ENCODE measurements at places on chromosomes 11 and 22.

GRCh38 chr22:50693462-50693861 lies 20.8 kb downstream of the SHANK3 start:
- no peak for DNase-seq

DNA sequence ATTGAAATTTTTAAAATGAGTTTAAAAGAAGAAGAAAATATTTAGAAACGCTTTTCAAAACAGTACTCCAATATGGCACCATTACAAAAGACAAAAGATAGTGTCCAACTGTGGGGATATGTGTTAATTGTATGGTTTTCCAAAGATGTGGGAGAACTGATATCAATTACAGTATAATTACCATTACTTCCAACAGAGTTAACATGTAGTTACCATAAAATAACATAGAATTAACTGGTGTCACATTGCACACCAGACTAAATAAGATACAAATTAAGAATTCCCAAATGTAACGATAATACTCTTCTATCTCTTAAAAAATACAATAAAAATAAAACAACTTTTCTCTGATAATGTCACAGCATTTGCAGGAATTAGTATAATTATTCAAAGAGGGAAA lies 329.5 kb downstream of the SOX6 start:
- no peak for DNase-seq

DNA sequence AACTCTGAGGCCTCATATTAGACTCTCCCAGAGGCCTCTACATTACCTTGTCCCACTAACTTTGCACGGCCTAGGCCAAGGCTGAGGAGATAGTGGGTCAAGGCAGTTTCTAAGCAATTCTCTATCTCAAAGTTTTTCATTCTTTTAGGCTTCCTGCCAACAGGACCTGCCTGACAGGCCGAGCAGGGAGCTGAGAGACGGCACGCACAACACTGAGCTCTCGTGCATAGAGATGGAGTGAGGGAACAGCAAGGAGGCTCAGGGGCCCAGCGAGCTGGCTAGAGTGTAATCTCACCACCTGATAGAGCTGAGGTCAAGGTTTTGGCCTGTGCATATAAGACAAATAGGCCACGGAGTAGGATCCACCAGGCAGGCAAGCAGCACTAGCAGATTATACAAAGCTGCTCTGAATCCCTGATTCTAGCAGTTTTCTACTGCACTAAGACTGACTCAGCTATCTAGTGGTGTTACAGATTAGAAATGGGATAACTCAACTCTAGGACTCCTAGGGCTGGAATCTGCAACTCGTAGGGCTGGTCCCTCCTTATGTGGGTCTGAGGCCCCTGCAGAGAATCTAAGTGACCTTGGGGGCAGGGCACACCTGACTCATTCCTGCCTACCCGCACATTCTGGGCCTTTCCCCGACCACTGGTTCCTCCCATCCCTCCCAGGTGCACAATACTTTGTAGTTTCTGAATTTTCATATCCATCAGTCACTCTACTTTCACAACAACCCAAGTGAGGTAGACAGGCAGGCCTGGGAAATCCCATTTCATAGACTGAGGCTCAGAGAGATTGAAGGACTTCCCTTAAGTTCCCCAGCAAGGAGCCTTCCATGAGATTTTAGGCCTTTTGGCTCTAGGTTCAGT lies 1.7 kb downstream of the CYB5R2 start:
- DNase-seq, result no peak

DNA sequence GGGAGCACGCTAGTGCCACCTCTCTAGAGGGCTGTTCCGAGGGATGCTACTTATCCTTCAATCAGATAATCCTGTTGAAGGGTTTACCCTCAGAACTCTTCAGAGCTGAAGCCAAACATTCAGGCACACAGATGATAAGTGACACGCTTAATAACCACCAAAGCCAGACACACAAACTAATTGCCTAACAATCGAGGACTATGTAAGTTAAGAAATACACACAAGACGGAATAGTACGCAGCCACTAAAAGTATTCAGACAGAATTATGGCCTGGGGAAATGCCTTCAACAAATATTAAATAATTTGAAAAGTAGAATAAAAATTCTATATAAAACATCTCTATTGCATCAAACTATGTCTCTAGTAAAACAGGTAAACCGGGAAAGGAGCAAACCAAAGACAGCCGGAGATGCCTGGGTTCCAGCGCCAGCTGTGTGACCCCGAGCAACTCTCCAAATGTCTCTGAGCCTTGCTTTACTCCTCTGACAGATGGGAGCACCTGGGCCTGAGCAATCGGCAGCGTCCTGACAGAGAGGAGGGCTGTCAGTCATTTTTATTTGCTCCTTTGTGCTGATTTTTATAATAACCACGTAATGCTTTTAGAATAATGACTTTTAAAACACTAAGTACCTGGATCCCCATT lies 11.3 kb downstream of the LRFN4 start:
- no peak for DNase-seq

GRCh38 chr11:9765320-9766101 lies 101.6 kb downstream of the SWAP70 start:
- no peak for DNase-seq

GRCh38 chr11:130458410-130458729 lies 9.9 kb downstream of the ADAMTS15 start:
- no peak for DNase-seq

- no peak for DNase-seq
Measured at GRCh38 chr22:17375914-17376614, 6.8 kb downstream of the CECR2 start.

DNA sequence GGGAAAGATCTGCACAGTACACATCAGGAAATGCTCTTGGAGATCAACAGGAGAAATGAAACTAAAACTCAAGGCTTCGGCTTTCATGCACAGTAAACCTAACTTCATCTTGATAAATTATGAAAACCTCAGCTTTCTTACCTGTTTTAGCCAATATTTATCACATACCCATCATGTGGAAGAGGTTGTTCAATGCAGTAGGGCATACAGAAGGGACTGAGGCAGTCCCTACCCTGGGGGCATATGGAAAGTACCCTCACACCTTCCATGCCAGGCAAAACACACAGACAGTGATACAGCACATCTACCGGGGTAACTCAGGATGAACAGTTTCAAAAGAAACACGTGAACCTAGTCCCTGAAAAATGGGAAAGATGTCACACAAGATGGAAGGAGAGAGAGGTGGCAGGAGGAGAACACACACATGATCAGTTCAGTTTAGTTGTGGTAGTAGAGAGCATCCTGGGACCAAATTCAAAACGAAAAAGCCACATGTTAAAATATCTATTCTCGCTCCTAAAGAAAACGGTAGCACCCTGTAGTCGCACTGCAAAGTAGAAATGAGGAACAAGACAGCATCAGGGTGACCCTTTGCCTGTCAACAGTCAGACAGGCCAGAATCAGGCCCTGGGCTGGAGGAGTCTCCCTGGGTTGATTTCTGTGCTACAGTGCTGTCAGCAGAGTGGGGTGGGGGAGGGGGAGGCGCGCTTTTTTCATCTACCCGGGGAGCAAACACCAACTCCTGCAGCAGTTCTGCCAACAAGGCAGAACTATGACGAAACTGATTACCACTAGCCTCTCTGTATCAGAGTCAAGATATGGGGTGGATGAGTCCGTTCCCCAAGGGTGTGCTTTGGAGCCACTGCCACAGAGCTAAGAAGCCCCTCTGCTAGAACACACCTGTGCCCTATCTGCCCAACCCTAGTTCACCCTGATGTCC lies 1.3 kb downstream of the HIRA start:
- DNase-seq, result no peak

DNA sequence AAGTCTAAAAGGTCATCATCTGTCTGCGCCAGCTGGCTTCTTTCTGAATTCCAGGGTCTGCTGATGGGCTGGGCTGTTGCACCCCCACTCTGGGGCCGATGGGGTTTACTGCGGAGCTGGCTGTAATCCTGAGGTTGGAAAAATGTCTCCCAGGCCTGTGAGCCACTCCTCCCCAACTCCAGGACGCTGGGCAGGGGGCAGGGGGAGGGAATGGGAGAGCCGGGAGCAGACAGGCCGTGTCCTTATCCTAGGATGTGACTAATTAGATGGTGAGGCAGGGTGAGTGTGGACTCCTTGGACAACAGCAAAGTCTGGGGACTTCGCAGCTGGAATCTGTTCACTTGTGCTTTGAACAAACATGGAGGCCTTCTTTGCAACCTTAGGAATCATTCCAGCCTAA lies 48.7 kb downstream of the LRRC32 start:
- DNase-seq, result no peak

- DNase-seq, result no peak
Measured at GRCh38 chr22:50060441-50061140, 2.5 kb upstream of the TTLL8 start.

- DNase-seq, result no peak
Measured at GRCh38 chr11:124825876-124826275, 25.7 kb upstream of the MSANTD2 start.

GRCh38 chr22:28232204-28232603 lies 313.1 kb upstream of the PITPNB start:
- DNase-seq, result no peak

- DNase-seq, result no peak
Measured at GRCh38 chr11:112885744-112886433, 75.3 kb upstream of the NCAM1 start.

GRCh38 chr11:65625628-65626342 lies 10.2 kb downstream of the PCNX3 start:
- DNase-seq, result no peak

DNA sequence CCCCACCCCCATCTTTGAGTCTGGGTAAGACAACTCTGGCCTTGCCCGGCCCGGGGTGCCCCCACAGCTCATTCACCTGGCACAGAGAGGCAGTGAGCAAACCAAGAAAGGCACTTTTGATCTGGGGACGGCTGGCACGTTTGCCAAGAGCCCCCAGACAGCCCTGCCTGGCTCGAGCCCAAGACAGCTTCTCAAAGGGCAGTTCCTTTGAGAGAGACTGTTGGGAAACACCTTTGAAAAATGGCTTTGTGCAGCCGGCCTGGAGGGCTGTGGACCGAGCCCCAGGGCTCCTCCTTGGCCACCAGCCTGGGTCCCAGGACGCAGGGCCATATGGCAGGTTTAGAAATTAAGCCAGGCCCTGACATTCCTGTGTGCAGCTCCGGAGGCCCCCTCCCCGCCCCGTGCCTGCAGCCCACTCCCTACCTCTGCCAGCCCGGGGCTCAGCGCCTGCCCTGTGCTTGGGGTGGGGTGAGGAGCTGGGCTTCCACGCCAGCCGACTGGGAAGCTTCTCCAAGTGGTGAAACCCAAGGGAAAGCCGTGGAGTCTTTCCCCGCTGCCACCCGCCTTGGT lies 50.2 kb upstream of the SMIM38 start:
- DNase-seq, result no peak

DNA sequence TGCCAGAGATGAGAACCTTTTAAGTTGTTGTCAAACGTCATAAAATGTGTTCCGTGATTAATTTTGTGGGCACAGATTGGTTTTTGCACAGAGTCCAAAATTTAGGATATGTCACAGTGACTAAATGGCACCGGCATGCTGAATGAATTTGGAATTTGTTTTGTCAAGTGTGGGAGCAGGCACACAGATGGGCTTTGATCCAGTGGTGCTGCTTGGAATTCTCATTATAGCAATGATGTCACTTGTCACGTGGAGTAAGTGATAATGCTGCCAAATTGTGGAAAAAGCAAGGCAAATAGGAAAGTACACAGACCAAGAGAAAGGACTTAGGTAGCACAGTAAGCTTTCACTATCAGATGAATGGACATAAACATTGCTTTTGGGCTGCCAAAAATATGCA lies 8.0 kb upstream of the LIN7C start:
- no peak for DNase-seq

GRCh38 chr11:8758619-8759169 lies 76.1 kb downstream of the RPL27A start:
- DNase-seq, result no peak
